Activated CD4-positive, alpha-beta T cell treated with anti-CD3 and anti-CD28 coated beads for 36 hours (primary cell): ENCODE measurements at places on chromosomes 4 and X. TPM values are rescaled to one million over a fixed set of nuclear protein-coding genes. Genes with fewer than 3 reads are reported as not detected.

- H3K27ac ChIP-seq = no peak overlapping the region
- no peak overlapping the region for H3K4me3 ChIP-seq
- no peaks in the 10 kb centered on the region for H3K27me3 ChIP-seq
- H3K36me3 ChIP-seq = no peaks in the 10 kb centered on the region
These were observed 54.0 kb upstream of the RNF128 start for GRCh38 chrX:106672527-106672926.

DNA sequence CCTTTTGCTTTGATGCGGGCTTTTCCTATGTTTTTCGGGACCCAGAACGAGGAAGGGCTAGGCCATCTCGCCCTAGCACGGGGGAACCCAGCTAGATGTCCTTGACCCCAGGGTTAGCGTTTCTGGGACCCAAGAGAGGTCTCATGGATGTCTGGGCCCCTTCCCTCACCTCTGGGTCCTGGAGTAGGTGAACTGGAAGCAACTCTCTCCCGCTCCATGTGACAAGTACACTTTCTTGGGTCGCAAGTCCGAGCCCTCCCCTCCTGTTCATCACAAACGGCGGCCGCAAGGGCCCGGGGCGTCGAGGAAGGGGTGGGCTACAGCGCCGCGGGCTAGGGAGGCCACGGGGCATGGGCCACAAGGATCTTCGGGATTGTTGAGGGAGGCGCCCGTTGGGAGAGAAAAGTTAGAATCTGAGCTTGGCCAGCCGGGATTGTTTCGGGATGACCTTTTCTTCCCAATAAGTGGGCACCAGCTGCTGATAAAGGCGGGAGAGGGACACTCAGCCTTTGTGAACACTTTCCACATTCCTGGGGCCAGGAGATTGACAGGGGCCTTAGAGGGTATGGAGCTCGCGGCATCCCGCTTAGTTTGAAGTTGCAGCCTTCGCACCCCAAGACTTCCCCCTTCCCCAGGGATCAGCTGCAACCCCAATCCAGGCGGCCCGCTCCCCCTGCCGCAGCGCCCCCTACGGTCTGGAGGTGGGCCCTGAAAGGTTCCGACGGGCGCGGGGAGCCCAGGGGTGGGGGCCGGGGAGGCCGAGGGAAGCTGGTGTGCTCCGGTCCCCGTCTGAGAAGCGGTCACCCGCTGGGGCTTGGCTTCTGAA lies 136.9 kb upstream of the ZIC3 start:
- H3K27ac ChIP-seq = no peak overlapping the region
- DNase-seq = peak; percentile 25
- peaks cover 50% of the 10 kb centered on the region for H3K27me3 ChIP-seq

GRCh38 chrX:43552156-43552555 lies 103.9 kb upstream of the MAOA start:
- peaks cover 2% of the 10 kb centered on the region for H3K27me3 ChIP-seq
- H3K4me3 ChIP-seq = no peak overlapping the region
- no peak for DNase-seq
- H3K4me1 ChIP-seq = no peaks in the 10 kb centered on the region
- H3K36me3 ChIP-seq = no peaks in the 10 kb centered on the region

GRCh38 chr4:149928507-149928906 lies 112.9 kb upstream of the IQCM start:
- no peak overlapping the region for H3K4me3 ChIP-seq
- peaks cover 3% of the 10 kb centered on the region for H3K27me3 ChIP-seq
- H3K4me1 ChIP-seq = no peaks in the 10 kb centered on the region
- H3K36me3 ChIP-seq = no peaks in the 10 kb centered on the region
- DNase-seq = no peak

- DNase-seq = no peak
- no peaks in the 10 kb centered on the region for H3K36me3 ChIP-seq
- H3K27me3 ChIP-seq = no peaks in the 10 kb centered on the region
- H3K4me1 ChIP-seq = peaks cover 15% of the 10 kb centered on the region
These were observed 47.6 kb downstream of the ABCG2 start for GRCh38 chr4:88110826-88111225.

- no peaks in the 10 kb centered on the region for H3K36me3 ChIP-seq
- DNase-seq = no peak
- no peaks in the 10 kb centered on the region for H3K27me3 ChIP-seq
- H3K27ac ChIP-seq = no peak overlapping the region
These were observed 103.8 kb downstream of the RTL5 start for GRCh38 chrX:72027914-72028307.

GASK1B gene
- not detected for total RNA-seq

POU3F4 gene
- total RNA-seq = not detected

PDZD4 gene
- 4.3 TPM for total RNA-seq

F11 gene
- not detected for total RNA-seq

SHOX gene
- total RNA-seq = not detected

ARMCX4 gene
- total RNA-seq = 6.0 TPM

SLC38A5 gene
- 98.1 TPM for total RNA-seq

ZIC3 gene
- not detected for total RNA-seq

CNGA1 gene
- 0.30 TPM for total RNA-seq

DHRSX gene
- total RNA-seq = 17.7 TPM
